ENCODE measurements at places on chromosomes 5 and 9. TPM values are rescaled to one million over a fixed set of nuclear protein-coding genes. Genes with fewer than 3 reads are reported as not detected.

Gene SLC1A3
- total RNA-seq: 11.3 TPM

Gene ANKRD18B
- total RNA-seq: not detected

- DNase-seq: no peak
Measured at GRCh38 chr9:96137671-96138429, 164.1 kb downstream of the HSD17B3 start.

DNA sequence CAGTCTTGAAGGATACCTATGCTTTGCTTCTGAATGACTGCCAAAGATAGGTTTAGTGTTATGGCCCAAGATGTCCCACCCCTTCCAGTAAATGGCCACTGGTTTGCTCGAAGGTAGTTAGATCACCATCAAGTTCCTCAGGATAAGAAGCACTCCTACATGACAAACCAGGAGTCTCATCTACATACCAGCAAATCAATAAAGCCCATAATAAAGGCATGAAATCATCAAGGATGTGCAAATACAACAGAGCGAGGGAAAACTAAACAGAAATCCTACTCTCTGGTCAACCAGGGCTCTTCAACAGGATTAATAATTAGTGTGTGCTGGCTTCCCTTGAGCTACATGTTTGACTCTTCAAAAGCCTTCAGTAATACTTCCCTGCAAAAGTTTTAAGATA, 141.0 kb downstream of the LHFPL2 start:
- no peak for DNase-seq

DNA sequence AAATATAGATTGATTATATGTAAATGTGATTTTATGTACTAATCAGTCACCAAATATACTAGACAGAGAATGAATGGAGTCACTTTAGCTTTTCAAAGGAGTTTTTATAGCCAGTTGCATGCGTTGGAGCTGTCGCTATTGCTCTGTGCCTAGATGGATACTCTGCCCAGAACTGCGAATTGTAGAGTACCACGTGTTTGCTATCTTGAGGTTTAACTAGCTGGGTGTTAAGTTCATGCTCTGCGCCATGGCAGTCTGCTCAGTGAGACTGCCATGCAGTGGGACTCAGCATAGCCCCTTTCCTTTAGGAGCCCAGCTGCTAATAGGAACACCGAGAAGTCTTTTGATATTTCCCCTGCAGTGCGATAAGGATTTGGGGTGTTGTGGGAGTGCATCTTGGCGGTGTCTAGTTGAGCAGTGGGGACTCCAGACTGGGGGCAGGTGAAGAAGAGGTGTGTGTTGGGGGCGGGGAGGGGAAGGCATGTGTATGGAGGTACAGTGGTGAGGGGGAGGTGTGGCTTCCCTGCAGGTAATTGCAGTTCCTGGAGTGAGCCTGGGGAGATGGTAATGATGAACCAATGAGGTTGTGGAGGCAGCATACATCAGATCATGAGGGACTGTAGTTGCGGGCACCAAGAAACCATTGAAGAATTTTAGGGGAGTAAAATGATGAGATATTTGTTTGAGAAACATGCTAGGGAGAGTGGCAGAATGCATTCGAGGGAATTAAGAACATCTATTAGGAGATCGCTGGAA, 118.9 kb downstream of the TRIO start:
- no peak for DNase-seq

DNA sequence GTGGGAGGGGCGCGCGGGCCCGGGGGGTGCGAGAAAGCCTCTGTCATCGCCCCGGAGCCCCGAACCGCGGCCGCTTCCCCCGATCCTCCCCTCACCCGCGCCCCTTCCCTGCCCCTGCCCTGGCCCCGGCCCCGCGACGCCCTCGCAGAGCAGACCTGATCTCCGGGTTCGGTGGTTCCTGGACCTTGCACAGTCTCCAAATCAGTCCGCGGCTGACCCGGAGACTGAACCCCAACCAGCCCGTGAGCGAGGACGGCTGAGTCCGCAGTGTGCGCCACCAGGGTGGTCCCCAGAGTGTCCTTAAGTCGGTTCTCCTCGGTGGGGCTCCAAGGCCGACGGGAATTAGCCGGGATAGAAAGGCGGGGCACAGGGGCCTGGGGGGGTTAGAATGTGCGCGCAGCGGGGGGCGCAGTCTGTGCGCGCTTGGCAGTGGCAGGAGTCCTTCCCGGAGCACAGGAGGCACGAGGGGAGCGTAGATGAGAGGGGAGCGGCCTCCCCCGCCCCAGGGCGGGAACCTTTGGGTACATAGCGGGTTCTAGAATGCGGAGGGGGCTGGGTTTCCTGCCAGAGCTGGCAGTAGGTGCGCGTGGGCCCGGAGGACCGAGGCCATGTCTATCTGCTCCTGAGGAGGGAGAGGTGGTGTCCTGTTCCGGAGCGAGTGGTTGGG, 779 bp downstream of the PKN3 start:
- no peak for DNase-seq

DNA sequence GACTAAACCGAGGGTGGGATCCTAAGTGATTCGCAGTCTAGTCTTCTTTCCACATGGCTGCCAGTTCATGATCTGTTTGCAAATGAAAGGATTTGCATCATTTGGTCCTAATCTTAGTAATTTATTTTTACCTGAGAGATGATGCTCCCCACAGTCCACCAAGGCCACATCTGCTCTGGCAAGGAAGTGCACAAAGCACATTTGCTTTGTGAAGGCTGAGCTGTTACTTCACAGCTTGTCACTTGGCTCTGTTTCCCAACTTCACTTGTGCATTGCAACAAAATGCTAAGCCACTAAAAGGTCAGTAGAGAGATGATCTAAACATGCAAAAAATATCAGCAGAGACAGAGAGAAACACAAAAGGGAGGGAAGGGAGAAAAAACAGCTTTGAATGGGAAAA, 128.5 kb upstream of the VLDLR start:
- DNase-seq: no peak

- DNase-seq: no peak
Measured at GRCh38 chr5:119354537-119355243, 1.1 kb upstream of the TNFAIP8 start.

DNA sequence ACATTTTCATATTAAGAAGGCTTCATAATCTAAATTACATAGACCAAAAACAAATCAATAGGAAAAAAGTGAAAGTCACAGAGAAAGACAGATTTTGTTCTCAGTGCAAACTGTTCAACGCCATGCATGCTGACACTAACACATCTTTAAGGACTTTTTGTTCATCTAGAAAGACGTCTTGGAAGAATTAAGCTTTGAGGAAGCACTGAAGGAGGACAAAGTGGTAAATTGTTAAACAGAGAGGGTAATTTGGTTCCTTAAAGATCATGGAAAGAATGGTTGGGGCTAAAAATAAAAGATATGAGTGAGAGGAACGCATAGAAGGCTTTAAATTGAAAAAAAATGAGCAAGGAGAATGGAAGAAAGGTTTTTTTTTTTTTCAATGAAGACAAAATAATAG, 9.1 kb downstream of the MEGF9 start:
- DNase-seq: no peak

DNA sequence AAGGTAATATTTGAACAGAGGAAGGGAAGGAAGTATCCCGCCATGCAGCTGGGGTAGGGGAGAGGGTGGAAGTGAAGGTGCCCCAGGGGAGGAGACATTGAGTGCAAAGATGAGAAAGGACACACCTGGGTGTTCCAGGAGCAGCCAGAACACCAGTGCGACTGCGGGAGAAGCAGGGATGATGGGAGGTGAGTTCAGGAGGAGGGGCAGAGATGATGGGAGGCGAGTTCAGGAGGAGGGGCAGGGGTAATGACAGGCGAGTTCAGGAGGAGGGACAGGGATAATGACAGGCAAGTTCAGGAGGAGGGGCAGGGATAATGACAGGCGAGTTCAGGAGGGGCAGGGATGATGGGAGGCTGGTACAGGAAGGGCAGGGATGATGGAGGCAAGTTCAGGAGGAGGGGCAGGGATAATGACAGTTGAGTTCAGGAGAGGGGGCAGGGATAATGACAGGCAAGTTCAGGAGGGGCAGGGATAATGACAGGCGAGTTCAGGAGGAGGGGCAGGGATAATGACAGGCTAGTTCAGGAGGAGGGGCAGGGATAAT, 17.2 kb upstream of the SPOCK1 start:
- no peak for DNase-seq

All from esophagus muscularis mucosa (tissue), 4 donors.